ENCODE measurements at places on chromosomes 3 and 15.

GRCh38 chr3:142542054-142542453 is 36.5 kb downstream of the ATR start:
- DNase-seq, result no peak

DNA sequence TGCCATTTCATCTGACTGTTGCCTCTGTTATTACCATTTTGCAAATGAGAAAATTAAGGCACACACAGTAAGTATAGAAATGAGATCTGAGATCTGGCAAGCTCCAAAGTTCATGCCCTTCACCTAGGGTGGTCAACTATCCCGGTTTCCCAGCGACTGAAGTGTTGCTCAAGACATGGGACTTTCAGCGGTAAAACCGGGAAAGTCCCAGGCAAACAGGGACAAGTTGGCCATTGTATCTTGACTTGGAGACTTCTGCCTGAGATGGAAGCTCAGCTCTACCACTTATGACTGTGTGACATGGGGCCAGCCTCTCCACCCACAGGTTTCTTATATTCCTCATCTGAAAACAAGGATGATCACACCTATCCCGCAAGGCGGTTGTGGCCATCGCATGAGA is 55.6 kb upstream of the TPM1 start:
- no peak for DNase-seq

DNA sequence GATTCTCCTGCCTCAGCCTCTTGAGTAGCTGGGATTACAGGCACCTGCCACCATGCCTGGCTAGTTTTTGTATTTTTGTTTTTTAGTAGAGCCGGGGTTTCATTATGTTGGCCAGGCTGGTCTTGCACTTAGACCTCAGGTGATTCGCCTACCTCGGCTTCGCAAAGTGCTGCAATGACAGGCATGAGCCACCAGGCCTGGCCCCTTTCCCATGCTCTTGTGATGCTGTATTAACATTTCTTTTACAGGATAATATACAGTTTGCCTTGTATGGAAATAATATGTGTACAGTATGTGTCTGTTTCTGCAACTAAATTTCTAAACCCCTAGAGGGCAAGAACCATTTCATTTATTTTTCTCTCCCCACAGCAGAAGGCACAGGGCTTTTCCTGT is 37.8 kb downstream of the SCG5 start:
- DNase-seq, result no peak

DNA sequence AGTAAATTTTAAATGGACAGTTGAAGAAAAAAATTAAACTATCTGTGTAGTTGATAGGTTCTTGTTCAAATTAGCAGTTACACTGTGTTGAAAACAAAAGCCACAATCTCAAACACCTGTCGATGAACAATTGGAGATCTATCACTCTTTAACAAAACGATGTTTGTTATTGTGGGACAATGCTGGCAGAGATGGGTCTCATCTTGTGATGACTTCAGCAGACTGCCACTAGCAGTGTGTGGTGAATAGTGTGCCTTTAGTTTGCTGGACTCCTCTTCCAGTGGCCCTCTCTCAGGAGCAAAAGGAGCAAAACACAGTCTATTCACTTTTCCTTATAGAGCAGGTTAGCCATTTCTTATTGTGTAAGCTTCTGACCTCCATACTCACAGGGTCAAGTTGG is 14.7 kb upstream of the TRIM59 start:
- no peak for DNase-seq

GRCh38 chr3:79947957-79948356 is 180.2 kb upstream of the ROBO1 start:
- DNase-seq, result no peak

DNA sequence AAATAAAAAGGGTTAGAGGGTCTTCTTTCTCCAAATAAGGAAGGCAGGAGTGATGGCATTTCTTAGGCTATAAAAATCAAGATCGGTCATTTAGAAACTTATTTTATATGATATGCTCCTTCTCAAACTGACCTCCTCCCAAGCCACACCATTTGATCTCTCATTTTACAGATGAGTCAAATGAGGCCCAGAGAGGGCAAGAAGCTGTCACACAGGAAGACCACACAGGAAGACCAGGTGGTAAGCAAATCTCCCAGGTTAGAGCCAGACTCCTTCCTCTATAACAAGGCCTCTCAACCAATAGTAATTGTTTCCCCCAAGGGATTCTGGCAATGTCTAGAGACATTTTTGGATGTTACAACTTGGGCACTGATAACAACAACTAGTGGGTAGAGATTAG is 13.8 kb downstream of the TLE3 start:
- no peak for DNase-seq

GRCh38 chr3:54543446-54543845 is 384.4 kb downstream of the LRTM1 start:
- DNase-seq, result no peak

DNA sequence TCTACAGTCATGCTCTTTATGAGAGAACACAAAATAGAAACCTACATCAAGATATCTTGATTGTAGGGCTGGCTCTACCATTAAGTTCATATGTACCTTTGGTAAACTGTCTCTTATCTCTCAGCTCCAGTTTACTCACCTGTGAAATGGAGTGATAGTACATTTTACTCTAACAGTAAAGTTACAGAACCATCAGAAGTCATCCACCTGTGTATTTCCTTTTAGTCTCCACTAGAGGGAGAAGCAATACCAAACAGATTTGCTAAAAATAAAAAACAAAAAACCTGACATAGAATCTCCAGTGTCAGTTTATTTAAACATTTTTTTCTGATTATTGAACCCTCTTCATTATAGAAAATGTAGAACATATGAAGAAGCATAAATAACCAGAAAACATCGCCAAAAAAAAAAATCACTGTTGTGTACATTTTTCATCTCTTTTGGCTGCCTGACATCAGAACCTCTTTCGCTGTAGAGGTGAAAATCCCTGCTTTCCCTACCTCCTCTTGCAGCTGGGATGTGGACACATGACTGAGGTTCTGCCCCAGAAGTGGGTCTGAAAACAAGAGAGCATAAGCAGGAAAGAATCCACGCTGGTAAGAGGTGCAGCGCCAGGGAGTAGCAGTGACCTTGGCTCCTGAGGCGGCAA is 48.7 kb upstream of the WDR72 start:
- DNase-seq, result peak; percentile 3

GRCh38 chr3:189331002-189331418 is 159.2 kb downstream of the TPRG1 start:
- no peak for DNase-seq

- no peak for DNase-seq
Measured at GRCh38 chr3:12768579-12769527, 9.8 kb upstream of the TMEM40 start.

DNA sequence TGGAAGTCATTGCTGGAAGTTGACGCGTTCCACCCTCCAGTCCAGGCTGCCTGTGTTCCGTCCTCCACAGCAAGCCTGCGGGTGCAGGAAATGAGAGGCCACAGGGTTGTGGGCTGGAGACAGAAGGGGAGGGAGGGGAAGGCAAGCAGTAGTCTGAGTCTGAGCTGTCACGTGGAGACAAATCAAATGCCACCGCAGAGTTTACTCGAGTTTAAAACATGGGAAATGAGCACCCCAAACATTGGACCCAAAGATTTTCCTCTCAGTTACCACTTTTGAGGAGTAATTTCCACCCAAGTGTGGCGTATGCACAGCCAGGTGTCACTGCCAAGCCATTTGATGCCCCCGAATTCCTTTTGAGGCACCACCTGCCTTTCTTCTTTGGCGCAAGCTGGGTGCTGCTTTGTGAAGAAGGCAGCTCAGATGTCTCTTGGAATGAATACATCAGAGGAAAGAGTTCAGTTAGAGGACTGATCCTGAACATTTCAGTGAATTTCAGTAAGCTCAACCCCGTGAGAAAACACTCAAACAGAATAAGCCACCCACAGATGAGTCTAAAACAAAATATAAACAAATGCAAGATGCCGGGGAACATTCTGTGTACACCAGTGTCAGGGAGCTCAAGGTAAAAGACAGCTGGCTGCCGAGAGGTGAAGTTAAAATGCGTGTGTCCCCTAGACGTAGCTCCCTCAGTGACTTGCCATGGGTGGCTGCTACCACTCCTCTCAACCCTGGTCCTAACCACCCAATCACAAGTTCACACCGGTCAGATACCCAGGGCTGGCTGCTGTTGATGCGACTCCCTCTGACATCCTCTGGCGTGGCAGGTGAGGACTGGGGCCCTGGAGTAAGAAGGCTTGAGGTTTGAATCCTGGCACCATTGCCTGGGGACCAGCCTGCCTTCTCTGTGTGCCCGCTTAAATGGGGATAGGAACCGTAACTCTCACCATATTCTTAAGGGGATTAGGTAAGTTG is 203.8 kb downstream of the UACA start:
- DNase-seq, result peak; percentile 76

DNA sequence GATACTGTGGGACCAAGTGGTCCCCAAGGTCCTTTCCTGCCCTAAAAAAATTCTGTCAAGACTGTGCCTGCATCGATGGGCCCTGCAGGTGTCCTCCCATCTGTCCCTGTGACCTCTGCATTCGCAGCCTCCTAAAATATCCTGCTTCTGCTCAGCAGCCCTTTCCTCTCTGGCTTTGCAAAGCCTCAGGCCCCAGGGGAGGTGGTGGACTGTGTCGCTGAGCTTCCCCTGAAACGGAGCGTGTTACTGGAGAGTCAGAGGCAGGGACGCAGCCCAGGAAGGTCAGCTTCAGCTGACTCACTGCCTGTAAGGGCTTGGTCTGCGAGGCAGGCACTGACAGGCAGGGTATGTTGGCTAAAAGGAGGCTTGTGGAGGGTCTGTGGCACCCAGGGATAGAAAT is 110.0 kb downstream of the RAB11A start:
- DNase-seq, result no peak

DNA sequence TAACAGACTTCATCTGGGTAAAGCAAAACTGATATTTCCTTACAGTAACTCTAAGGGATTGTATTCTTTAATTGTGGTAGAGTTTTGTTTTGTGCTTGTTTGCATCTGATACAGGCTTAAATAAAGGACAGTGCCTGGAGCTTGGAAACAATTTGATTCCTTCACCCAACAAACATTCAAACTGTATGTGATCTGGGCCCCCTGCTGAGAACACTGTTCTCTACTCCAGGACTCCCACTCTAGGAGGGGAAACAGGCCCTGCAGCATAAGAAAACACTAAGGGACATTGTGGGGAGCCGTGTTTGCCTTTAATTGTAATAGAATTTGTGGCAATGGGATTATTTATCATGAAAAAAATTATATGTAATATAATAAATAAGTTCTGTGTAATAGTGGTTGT is 56.9 kb downstream of the CTDSPL start:
- DNase-seq, result no peak

- DNase-seq, result no peak
Measured at GRCh38 chr3:47337656-47338055, 43.2 kb upstream of the PTPN23 start.

DNA sequence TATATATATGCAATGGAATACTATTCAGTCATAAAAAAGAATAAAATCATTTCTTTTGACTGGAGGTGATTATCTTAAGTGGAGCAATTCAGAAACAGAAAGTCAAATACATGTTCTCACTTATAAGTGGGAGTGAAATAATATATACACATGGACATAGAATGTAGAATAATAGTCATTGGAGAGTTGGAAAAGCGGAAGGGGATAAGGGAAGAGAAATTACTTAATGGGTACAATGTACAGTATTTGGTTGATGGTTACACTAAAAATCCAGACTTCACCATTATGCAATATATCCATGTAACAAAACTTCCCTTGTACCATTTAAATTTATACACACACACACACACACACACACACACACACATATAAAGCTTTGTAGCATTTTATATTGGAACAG is 84.3 kb downstream of the RAP2B start:
- DNase-seq, result peak; percentile 12

GRCh38 chr15:76197703-76198455 is 113.4 kb downstream of the ETFA start:
- no peak for DNase-seq

GRCh38 chr3:119294696-119295671 is 801 bp downstream of the ARHGAP31 start:
- peak; percentile 35 for DNase-seq

GRCh38 chr3:25508901-25509300 is 80.8 kb downstream of the RARB start:
- DNase-seq, result no peak

DNA sequence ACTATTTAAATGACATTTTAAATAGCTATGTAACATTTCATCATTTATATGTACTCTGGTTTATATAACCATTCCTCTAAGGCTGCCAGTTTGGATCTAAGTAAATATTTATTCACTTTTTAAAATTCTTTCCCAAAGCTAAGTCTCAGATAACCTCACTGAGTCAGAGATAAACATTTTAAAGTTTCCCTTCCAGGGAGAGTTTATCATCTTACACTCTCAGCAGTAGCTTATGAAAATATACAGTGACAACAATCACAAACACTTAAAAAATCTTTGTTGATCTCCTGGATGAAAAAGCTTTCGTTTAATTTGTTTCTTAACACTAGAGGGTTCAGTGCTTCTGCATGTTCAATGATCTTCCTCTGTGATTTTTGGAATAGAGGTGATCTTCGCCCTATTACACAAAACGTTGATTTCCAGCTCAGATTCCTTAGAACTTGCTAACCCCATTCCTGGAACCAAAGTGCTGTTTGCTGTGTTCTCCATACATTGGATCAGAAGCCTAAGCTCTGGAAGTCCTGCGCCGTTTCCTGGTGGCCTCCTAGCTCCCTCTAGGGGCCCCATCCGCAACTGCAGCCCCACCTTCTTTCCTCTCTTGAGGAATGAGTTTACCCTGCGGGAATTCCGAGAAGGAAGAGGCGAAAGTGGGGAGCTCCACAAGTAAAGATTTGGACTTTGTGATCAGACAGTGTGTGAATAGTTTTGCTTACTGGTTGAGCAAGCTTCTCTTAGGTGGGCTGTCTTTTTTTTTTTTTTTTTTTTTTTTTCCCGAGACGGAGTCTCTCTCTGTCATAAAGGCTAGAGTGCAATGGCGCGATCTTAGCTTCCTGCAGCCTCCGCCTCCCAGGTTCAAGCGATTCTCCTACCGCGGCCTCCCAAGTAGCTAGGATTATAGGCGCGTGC is 29.3 kb upstream of the SACM1L start:
- peak; percentile 87 for DNase-seq

DNA sequence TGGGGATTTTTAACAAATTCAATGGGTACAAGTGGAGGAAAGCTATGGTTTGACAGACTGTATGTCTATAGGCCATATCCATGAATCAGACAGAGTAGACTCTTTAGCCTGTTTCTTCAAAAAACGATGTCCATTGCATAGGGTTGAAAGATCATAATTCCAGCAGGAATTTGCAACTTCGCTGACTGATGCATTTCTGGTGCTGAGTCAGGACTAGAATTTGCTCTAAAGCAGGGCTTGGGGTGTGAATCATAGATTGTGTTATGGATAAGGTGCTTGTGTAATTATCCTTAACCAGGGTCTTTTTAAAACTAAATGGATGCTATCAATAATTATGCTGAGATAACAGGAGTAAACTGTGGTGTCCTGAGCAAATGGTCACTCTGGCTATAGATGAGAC is 200.4 kb upstream of the TBC1D5 start:
- no peak for DNase-seq

All from suppressor macrophage treated with lipopolysaccharide for 1 hour (primary cell).